GDM1 (cell line): ENCODE measurements at places on chromosomes 4 and X.

DNA sequence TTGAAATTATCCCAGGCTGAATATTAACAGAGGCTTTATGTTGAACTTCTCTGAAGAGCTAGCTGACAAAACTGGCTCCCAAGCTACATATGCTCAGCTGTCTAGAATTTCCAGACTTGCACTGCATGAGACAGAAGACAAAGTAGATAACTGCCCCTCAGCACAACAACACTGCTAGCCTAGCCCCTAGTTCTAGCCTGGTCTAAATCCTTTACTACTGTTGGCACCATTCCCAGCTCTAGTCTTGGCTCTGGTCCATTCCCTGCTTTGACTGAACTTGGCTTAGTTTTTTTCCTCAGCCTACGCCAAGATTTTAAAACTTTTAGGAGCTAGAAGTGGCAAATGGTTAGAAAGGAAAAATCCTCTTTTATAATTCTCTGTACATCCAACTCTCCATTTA, 7.6 kb upstream of the OPHN1 start:
- no peak for DNase-seq

GRCh38 chr4:22019676-22020075, 71.1 kb upstream of the KCNIP4 start:
- DNase-seq = no peak

GRCh38 chr4:88969746-88970145, 87.2 kb downstream of the FAM13A start:
- DNase-seq = no peak

- DNase-seq = no peak
These were observed 90.0 kb upstream of the AFAP1 start for GRCh38 chr4:8029689-8030088.

GRCh38 chr4:119615068-119615719, 13.4 kb downstream of the PDE5A start:
- DNase-seq = no peak

DNA sequence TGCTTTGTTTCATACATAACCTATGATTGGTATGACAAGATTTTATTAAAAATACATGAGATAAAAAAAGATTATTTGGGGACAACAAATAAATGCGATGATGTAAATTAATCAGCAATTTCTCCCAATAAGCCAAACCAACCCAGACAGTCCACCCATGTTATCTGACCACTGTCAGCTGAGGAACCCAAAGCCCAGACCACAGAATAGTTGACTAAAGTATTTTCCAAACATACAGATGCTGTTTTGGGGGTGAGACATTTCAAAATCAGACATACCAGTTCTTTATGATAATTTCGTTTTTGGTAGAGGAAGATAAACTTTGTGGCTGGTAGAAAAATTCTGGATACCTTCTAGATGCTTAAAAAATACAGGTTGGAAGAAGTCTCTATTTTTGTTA, 650.8 kb upstream of the FAM241A start:
- no peak for DNase-seq

DNA sequence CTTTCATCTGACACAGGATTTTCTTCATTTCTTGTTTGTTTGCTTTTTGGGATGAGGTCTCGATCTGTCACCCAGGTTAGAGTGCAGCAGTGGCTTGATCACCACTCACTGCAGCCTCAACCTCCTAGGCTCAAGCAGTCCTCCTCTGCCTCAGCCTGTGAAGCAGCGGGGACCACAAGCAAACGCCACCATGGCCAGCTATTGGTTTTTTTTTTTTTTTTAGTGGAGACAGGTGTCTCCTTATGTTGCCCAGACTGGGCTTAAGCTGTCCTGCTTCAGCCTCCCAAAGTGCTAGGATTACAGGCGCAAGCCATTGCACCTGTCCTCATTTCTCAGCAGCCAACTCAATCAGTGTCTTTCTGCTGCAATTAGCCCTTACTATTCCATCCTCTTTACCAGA, 10.3 kb downstream of the SPRY1 start:
- no peak for DNase-seq

DNA sequence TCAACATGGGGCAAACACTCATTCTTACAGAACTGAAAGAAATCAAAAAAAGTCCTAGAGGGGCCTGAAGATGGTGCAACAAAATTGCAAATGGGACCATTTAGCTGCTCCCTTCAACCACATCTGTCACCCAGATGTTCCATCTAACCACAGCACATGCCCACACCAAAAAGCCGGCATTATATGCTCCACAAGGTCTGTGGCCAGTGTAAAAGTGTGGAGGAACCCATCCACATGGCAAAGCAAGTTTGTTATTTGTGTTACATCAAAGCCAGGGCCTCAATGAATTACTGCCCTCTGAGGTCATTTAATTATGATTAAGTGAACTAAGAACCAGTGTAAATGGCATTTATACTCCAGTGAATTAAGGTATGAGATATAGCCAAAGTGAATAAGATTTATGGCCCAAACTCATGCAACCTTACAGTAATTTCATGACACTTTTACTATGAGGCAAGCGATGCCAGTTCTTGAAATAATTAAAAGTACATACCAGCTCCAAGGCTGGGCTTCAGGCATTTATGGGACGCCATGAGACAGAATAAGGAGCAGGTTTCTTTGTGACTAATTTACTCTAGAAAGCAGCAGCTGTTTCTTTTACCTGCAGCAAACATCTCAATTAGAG, 48.7 kb upstream of the FGF16 start:
- DNase-seq = no peak
